DMS 273 treated with DMSO at 0.1 percent for 48 hours (cell line): ENCODE measurements at places on chromosomes 4 and X.
A peak's percentile ranks its signal among the peaks of the same experiment; 100 is the strongest.

DNA sequence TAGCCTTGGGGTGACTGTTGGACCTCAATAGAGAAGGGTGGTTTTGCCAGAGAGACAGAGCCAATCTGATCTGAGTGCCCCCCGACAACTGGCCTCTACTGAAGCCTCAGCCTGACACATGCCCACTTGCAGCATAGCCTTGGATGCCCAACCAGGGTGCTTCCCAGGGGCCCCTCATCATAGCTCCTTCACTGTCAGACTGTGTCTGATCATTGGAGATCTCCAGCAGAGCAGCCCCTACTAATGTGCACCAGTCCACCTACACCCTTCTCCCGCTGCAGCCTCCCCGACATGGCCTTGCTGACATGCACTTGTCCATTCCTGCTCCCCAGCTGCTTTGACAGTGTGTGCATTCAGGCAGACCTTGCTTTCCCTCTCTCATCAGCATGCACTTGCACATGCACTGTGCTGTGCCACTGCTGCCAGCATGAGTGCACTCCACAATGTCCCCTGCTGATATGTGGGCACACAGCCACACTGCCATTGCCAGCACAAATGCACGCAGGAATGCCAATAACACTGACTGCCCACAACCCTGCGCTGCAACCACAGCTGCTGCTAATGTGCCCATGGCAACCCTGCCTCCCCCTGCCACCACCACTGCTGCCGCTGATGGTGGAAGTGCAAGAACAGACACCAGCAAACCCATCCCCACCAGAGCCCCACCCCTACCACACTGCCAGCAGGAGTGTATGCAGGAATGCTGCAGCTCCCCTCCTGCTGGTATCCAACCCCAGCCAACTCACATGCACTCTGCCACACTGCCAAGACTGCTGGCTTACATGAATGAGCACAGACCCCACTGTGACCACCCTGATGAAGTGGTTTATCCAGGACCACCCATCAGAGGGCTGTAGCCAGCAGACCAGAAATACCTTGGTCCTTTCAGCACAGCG is 68.1 kb upstream of the ZMAT1 start:
- no peak for DNase-seq

DNA sequence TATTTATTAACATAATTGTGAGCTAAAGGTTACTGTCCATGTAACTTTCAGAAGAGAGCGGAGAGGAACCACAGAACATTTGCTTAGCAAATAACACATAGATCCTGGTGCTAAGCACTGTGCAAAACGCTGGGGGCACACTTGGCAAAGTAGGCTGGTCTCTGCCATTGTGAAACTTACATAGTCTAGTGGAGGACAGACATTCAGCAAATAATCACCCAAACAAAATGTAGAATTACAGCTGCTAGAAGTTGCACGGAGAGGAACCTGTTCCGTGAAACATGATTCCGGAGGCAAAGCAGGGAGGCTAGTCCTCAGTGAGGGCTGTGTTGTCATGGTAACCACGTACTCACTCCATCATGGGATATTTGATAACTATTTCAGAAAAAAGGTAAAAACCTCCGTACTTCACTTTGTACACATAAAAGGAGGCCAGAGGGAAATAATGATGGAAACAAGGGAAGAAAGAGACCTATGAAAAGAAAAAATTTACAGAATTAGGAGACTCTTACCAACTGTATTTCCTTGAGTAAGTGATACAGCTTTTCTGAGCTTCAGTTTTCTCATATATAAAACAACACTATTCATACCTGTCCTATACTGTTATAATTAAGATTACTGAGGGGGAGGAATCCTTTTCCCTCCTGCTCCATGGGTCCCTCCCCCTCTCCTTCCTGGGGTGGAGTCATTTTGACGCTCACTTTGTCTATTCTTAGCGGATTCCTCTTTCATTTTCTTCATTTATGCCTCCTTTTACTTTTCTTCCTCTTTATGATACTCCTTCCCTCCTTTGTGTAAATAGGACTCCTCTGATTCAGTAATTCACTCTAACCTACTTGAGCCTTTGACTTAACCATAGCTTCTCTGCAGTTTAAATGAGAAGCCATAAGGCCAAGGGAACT is 825 bp upstream of the RASGEF1B start:
- DNase-seq, result peak; percentile 40

DNA sequence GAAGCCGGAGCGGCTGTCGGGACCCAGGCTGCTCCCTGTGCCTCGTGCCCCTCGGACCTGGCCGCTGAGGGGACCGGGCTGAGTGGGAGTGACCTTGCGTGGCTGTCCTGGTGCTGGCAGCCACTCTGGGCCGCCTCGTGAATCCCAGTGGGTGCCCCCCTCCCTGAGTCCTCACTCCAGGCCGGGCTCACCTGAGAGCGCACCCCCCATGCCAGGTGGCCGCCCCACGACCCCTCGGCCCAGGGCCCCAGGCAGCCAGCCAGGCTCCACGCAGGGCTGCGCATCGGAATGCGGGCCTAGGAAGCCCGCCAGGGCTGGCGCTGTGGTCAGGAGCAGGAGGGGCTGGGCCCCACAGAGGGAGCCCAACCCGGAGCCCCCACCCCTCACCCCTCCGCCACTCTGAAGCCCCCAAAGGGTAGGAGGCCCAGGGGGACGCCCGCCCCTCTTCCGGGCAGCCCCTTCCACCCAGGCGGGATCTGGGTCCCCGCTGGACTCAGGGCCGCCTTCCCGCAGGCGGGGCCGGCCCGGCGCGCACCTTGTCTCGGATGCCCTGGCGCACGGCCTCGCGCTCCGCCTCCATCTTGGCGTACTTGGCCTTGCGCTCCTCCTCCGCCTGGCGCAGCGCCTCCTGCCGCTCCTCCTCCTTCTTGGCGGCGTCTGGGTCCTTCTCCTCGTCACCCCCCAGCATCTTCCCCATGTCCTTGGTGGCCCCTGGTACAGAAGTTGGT is 33.9 kb downstream of the CPLX1 start:
- no peak for DNase-seq

DNA sequence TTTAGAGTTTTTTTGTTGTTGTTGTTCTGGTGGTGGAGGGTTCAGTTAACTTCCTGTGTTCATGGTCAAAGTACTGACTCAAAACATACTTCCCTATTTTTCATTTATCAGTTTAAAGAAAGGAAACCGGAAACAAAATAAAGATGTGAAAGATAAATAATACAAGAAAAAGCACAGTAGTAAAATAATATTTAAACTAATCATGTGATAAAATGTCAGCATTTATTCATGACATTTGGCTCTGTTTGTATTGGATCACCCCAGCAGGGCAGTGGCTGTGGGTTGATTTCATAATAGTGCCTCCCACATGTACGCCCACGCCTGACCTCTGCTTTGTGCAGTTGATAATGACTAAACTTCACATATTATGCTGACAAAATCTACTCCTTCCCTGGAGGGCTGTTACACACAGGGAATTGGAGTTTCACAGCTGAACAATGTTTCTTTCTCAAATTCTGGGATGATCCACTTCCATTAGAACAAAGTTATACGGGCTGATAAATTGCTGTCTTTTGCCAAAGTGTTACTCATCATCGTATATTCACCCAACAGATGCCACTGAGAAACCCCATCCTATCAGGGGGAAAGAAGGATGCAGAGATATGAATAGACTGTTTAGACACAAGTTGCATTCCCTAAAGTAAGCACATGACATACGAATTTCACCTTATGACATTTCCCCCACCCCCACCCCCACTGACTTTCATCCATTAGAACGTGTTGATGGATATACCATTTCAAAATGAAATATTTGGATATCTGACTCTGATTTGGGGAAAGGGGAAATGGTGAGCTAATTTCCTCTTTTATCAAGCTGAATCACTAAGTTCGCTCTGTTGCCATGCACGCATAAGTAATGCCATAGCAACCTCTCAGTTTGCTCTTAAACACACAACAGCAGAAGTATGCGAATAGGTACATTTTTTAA is 48.3 kb downstream of the AMELX start:
- no peak for DNase-seq

GRCh38 chr4:95048296-95048695 is 290.5 kb downstream of the BMPR1B start:
- no peak for DNase-seq

GRCh38 chrX:40140706-40141499 is 43.1 kb upstream of the BCOR start:
- no peak for DNase-seq

- DNase-seq, result no peak
These were observed 251.8 kb downstream of the KCTD8 start for GRCh38 chr4:44196796-44197195.

DNA sequence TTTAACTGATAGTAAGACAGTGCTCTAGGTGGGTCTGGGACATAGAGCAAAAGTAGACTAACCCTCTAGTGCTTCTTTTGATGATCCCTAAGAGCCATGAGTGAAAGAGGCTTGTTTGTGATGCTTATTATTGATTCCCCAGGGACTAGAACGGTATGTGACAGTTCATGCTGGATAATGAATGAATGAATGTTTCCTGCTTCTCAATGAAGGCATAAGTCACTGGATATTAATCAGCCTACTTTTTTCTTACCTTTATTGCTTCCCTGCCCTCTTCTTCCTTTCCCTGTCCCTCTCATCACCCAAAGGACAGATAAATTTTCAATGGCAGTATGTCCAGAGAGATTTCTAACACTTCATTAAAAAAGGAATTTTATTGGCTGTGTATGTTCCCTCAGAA is 486.2 kb downstream of the RPA4 start:
- no peak for DNase-seq

- no peak for DNase-seq
These were observed 140.8 kb downstream of the PCDH7 start for GRCh38 chr4:30860978-30861377.

GRCh38 chr4:112231779-112232713 is at the start of gene AP1AR:
Gene AP1AR, plus strand, starts transcription at chr4:112231787. Its CDS starts 305 bp downstream, at chr4:112232092.
- DNase-seq, result peak; percentile 22

DNA sequence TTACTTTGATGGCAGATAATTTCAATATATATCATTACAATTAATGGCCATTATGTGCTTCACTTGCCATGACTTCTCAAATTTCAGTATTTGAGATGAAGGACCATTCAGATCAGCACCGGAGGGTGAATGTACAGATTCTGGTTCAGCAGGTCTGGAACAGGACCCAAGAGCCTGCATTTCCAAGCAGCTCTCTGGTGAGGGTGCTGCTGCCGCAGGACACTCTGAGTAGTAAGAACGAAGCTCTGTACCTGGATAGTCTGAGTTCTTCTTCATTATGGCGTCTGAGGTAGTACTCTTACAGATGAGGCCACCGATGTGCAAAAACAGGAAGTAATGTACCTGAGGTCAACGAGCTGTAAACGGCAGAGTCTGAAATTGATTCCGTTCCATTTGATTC is 228.2 kb downstream of the FBXW7 start:
- no peak for DNase-seq

DNA sequence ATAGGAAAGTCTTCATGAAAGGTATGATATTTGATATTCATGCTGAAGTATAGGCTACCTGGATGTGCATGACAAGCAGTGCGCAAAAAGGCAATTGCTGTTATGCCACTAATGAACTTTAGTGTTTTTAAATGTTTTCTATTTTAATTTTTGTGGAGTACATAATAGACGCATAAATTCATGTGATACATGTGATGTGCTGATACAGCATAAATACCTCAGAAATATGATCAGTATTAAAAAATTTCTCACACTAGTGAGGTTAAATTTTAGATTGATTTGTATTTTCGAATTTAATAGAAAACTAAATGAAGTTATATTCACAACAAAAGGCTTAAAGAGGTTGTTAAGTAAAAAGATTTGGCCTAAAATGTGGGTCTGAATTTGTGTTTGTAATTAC is 2.2 kb downstream of the UGT2A1 start:
- DNase-seq, result no peak

- DNase-seq, result no peak
These were observed 77.1 kb upstream of the PABPC4L start for GRCh38 chr4:134278675-134279074.

DNA sequence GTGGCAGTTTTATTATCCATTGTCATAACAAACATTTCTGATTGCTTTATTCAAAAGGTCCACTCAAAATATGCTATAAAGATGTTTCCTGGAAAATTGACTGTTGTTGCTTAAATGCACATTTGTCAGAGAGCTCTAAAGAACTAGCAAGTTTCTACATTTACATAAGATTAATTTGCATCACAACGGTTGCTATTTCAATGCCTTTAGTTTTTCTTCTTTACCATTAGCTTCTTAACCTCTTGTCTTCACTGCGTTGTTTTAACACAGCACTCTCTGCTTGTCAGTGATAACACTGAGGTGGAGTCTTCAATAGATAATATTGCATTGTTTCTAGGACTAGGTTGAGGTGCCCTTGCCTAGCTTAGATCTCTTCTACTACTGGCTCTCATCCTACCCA is 76.7 kb upstream of the GALNT7 start:
- DNase-seq, result no peak

DNA sequence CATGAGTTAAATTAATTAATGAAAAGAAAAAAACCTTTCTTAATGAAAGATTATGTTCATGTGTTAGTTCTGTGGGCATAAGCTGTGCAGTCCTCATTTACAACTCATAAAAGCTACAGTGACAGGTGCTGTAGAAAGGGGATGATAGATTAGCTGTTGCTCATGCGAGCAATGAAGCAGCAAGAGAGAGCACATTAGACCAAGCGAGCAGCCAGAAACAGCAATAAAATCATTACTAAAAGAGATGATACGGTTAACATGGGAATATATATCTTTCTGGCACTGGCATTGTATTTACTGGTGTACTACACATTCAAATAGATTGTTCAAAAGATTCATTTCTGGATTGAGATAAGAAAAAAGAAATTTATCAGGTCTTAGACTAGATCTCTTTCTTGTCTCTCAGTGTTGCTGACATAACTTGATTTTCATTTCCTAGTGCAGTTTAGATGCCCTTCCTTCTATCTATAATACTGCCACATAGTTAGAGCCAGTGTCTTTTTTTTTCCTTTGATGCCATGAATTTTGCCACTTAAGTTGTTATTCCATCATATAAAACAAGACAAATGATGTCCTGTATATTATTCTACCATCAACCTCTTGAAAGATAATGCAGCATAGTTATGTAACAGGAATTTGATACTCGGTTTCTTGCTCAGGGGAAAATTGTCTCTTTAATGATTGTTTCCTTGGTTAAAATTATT is 164.6 kb downstream of the BANK1 start:
- peak; percentile 22 for DNase-seq

- DNase-seq, result no peak
These were observed 2.1 kb upstream of the NSG1 start for GRCh38 chr4:4384837-4385236.

DNA sequence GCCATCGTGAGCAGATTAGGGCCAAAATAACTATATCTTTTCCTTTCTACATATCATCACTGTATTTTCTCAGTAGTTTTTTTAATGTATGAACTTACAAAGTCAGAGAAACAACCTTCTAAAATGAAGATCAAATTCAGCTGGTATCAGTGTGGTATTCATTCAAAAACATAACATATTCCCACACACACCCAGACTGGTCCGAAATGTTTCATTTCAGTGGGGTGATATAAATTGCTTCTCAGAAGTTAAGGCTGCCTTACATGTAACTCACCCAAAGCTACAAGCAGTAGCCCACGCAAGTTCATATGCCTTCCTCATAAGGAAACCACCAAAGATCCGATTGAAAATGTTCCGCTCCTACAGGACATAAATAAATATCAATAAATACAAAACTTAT is 37.8 kb downstream of the ACOT9 start:
- no peak for DNase-seq
